Stimulated activated naive CD8-positive, alpha-beta T cell treated with anti-CD3 and anti-CD28 coated beads, Interleukin-15, Interleukin-2, amounts not matched to agents 100 U/mL and 50 U/mL, for 24 hours (primary cell): ENCODE measurements at places on chromosomes 1 and 21.

DNA sequence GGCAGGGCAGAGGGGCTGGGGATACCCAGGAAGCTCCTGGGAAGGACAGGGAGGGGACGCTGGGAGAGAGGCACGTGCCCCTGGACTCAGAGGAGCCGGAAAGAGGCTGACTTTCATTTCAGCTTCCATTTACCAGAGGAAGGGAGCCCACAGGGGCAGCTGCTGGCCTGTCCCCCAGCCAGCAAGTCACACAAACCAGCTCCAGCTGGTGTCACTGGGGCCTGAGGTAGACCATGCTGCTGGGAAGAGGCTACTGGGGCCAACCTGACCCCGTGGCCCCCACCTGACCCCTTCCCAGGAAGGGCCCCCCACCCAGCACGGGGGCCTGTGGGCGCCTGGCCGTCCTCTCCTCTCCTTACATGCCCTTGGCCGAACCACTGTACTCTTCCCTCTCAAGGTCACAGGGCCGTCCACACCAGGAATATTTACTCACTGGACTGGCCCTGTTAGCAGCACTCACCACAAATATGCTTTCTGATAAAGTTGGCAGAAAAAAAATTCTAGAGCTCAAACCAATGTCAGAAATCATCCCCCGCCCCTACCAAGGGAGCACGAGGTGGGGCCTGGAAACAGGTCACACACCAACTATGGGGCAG, 110.5 kb downstream of the CASZ1 start:
- no peak for DNase-seq

- DNase-seq, result no peak
Observed at GRCh38 chr1:10628685-10629084, 153.9 kb downstream of the PEX14 start.

DNA sequence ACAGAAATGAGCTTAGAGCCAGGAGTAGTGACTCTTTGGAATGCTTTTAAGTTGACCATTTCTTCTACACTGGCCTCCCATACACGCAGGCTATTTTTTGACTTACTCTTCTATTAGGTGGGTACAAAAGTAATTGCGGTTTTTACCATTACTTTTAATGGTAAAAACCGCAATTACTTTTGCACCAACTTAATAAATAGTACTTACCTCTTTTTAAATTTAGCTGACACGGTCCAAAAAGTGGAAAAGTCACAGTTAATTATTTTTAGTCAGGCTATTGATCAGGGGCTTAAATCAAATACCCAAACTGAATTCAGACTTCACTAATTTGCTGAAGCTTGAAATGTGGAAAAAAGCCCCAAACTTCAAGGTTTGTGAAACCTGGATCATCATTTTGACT, 138.7 kb downstream of the GRIK1 start:
- DNase-seq, result no peak

GRCh38 chr1:33151116-33151515, 30.7 kb downstream of the TRIM62 start:
- no peak for DNase-seq

DNA sequence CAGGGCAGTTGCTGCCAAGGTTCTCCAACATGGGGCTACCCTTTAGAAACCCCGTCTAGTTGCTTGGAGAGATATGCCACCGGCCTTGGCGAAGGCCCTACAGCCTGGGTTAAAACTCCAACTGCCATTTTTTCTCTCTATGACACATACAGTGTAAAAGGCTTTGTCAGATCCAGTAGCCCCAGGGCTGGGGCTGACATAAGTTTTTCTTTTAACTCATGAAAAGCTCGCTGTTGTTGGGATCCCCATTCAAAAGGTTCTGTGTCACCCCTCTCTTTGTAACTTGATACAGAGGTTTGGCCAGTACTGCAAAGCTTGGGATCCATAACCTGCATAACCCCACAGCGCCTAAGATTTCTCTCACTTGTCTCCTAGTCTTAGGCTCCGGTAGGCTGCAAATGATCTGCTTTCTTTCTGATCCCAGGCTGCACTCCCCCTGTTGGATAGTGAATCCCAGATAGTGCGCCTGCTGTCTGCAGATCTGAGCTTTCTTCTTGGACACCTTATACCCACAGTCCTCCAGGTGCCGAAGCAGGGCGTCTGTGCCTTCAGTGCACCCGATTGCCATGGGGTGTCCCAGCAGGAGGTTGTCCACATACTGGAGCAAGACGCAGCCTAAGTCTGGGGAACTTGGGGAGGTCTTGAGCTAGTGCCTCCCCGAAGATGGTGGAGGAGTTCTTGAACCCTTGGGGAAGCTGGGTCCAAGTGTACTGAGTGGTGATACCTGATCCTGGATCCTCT, 406.2 kb downstream of the TGFB2 start:
- no peak for DNase-seq

GRCh38 chr1:64839732-64840405, 95.0 kb downstream of the RAVER2 start:
- DNase-seq, result no peak

DNA sequence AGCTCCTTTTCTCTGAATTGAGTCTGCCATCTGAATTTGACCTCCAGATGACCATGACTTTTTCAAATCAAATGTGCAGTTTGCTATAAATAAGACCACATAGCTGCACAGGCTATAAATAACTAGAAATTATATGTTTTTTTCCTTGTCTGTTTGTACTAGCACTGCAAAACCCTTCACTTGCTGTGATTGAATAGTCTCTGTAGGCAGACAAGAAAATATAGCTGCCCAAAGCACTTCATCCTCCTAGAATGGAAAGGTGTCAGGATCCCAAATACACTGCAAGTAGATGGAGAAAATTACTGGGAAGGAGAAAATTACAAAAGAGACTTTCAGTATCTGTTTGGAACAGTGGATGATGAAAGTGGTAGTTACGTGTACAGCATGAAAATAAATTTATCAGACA, 175.8 kb downstream of the APP start:
- DNase-seq, result no peak

DNA sequence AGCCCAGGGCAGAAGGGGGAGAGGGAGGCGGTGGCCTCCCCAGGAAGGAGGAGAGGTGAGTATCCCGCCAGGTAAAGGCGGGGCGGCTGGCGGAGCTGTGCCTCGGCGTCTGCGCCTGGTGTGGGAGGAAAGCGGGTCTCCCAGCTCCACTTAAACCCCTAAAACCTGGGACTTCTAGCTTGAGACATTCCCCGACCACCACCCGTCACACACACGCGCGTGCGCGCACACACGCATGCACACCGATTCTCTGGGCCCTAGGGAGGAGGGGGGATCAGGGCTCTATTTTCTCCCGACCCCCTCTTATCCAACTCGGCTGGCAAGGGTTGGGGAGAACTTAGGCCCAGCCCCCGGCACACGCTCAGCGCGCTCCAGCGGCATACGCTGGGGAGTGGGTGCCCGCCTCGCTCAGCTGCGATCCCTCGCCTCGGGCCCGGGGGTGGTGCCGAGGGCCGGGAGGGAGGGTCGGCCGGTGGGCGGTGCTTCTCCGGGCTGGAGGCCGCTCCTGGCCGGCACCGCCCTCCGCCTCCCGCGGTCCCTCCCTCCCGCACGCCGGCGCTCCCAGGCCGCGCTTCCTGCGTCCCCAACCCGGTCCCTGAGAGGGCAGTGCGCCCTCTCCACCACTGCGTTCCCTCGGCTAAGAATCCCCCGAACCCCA, at the start of gene TMEM51:
Gene TMEM51 (plus strand): TSS at position 564 of the 658 bp plus-strand sequence. CDS start 61,341 bp downstream, outside the sequence.
- DNase-seq, result no peak

DNA sequence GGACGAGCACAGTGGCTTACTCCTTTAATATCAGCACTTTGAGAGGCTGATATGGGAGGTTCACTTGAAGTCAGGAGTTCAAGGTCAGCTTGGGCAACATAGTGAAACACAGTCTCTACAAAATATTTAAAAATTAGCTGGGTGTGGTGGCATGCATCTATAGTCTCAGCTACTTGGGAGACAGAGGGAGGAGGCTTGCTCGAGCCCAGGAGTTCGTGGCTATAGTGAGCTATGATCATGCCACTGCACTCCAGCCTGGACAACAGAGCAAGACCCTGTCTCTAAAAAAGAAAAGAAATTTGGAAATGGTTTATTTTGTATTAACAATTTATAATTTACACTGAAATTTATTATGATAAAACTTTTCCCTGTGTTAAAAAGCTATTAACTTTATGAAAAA, 1.7 kb upstream of the ANGPTL3 start:
- DNase-seq, result no peak
